ENCODE measurements at places on chromosomes 6 and 20.

GRCh38 chr6:33589731-33590530, 9.9 kb upstream of the BAK1 start:
- DNase-seq, result peak; percentile 31

GRCh38 chr20:1287787-1288569, 21.9 kb downstream of the SNPH start:
- no peak for DNase-seq

- DNase-seq, result no peak
These were observed 17.5 kb downstream of the PPARD start for GRCh38 chr6:35359744-35360348.

- DNase-seq, result no peak
These were observed 215.1 kb downstream of the SOX4 start for GRCh38 chr6:21808551-21809242.

- DNase-seq, result no peak
These were observed 95.2 kb downstream of the YTHDF1 start for GRCh38 chr20:63120808-63121090.

GRCh38 chr6:3616565-3617176, 134.8 kb downstream of the PXDC1 start:
- DNase-seq, result no peak

DNA sequence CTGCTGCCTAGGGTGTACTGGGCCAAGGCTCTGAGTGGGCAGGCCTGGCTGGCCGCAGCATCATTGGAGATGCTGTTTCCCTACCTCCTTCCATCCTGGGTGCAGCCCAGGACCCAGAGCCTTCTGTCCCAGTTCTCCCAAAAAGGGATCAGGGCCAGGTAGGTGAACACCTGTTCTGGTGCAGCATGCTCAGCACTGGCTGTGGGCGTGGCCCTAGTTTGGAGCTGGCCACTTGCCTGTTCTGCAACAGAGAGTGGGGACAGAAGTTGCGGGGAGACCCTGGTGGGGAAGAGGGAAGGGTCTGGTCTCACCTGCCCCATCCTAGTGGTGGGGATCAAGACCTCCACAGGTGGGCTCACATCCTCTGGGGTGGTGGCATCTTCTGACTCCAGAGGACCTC, 1.4 kb upstream of the ARMC12 start:
- no peak for DNase-seq

- no peak for DNase-seq
These were observed 936 bp downstream of the ZDHHC14 start for GRCh38 chr6:157381631-157382621.

GRCh38 chr6:136031982-136032381, 180.5 kb downstream of the PDE7B start:
- DNase-seq, result peak; percentile 13

GRCh38 chr6:113287396-113287795, 569.7 kb upstream of the MARCKS start:
- DNase-seq, result no peak

- DNase-seq, result no peak
These were observed 351.2 kb downstream of the CDC5L start for GRCh38 chr6:44738601-44739146.

GRCh38 chr6:27400877-27401642, 12.5 kb downstream of the ZNF391 start:
- DNase-seq, result no peak

DNA sequence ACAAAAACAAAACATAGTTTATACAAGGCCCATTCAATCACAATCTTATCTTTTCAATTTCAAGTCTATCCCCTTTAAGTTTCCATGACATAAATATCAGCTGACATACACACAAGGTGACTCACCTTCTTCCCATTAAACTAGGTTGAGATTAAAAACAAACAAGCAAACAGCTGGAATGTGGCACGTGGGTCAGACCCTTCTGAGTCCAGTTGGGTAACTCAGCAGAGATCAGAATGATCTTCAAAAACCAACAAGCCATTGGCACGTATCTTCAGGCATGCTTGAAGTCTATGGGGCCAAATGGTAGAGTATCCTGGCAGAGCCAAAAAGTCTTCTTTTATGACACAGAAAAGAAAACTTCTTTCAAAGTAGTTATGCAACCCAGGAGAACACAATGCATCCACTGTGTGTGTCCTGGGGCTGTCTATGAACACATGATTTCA, 603.5 kb upstream of the CITED2 start:
- no peak for DNase-seq

DNA sequence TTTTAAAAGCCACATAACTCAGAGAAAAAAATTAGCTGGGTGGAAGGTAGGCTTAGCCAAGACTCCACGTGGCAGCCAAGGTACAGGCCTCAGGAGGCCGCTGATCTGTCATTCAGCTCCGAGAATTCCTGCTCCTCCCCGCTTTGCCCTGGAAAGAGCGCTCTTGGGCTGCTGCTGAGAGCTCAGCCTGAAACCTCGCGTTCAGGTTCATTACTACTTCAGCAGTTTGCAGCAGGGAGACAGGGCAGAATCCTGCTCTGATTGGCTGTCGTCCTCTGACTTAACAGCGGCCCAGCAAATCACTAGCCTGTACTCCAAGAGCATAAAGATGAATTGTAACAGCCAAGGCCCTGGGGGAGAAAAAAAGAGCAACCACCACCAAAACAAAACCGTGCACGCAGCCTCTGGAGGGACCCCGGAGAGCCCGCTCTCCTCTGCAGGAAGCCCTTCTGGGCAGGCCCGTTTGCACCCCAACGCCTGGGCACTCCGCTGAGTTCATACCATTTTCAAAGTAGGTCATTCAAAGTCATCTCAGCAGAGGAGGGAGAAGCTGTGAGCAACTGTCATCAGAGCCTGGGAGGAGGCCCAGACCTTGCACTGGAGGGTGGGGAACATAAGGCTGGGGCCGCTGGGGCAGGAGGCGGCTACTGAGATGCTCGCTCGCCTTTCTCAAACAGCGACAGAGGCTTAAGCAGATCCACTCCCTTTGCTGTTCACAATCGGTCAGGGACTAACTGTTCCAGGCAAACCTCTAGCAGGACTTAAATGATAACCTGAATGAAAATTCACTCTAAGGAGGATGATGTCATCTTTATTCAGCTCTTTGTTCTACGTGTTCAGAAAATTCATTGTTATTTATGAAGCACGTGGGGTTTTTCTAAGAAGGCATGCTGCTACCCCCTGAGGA, 42.3 kb upstream of the ATXN1 start:
- no peak for DNase-seq

DNA sequence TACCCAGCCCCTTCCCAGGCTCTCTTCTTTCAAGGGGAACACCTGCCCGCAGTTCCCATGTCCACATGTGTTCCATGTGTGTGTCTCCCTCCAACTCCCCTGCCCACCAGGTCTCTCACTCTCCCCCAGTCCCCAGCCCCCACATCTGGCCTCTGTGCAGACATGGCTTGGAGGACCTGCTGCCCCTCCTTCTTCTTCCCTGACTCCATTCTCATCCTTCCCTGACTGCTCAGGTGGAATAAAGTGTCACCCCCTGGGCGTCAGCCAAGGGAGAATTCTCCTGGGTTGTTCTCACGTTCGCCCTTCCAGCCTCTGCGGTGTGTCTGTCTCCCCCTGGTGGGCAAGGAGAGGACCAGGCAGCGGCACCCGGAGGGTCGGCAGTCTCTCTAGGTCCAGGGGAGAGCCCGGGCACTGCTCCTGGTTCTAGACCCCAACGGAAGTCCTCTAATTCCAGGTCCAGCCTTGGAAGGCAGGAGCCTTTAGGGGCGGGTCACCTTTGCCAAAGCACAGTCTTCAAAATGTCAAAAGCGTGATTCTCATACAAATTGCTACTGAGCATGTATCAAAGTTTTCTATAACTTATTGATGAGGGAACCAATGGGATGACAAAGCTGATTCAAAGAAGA, 50.5 kb downstream of the EBF4 start:
- DNase-seq, result peak; percentile 50

- DNase-seq, result no peak
These were observed 448.8 kb downstream of the RNF144B start for GRCh38 chr6:18835976-18836375.

- no peak for DNase-seq
These were observed 15.2 kb downstream of the FAM210B start for GRCh38 chr20:56373942-56374341.
